ENCODE measurements at places on chromosomes 16 and 17.

DNA sequence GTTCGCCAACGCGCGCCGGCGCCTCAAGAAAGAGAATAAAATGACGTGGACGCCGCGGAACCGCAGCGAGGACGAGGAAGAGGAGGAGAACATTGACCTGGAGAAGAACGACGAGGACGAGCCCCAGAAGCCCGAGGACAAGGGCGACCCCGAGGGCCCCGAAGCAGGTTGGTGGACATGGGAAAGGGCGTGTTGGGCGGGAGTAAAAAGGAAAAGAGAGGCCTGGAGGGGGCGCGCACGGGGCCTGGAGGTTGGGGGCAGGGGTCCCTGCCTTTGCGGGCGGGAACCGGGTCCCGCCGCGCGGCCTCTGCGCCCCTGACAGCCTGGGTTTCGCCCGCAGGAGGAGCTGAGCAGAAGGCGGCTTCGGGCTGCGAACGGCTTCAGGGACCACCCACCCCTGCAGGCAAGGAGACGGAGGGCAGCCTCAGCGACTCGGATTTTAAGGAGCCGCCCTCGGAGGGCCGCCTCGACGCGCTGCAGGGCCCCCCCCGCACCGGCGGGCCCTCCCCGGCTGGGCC is 2.1 kb downstream of the IRX5 start:
- DNase-seq = no peak

- no peak for DNase-seq
Observed at GRCh38 chr16:57233944-57234706, 10.9 kb upstream of the ARL2BP start.

DNA sequence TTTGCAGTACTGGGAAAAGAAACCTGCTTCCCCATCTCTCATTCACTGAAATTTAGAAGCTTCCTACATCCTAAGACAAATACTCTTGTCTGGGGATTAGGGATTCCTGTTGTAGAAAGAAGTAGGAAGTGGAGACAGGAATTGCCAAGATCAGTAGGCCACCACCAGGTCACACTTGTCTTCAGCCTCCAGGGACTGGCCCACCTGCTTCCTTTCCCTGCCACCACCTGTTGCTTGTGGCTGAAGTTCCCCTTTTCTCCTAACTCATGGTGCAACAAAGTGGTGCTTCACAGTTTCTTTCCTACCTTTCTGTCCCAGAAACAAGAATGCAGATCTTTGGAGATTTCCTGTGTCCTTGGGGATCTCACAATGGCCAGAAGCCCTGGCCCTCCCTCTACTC is 82.4 kb downstream of the WNT3 start:
- no peak for DNase-seq

- DNase-seq = no peak
Observed at GRCh38 chr16:88365244-88365865, 17.4 kb upstream of the ZNF469 start.

- peak; percentile 82 for DNase-seq
Observed at GRCh38 chr16:86740906-86741799, 162.8 kb downstream of the FOXL1 start.

DNA sequence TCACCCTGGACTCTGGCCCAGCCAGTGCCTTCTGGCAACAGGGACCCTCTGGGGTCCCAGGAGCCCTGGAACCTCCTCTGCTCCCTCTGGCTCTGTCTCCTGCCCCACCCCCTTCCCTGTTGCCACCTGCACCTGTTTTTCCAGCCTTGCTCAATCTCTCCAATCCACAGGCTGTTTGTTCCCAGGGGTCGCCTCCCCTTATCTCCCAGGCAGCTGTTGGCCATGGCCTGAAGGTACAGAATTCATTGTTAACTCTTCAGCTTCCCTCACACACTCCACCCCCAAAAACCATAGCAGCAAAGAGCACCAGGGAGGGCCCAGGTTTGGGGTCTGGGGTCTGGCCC is 39.3 kb upstream of the TOB1 start:
- no peak for DNase-seq

- no peak for DNase-seq
Observed at GRCh38 chr17:56976941-56977608, 856 bp upstream of the SCPEP1 start.

- DNase-seq = no peak
Observed at GRCh38 chr16:62638964-62639870, 603.0 kb upstream of the CDH8 start.

DNA sequence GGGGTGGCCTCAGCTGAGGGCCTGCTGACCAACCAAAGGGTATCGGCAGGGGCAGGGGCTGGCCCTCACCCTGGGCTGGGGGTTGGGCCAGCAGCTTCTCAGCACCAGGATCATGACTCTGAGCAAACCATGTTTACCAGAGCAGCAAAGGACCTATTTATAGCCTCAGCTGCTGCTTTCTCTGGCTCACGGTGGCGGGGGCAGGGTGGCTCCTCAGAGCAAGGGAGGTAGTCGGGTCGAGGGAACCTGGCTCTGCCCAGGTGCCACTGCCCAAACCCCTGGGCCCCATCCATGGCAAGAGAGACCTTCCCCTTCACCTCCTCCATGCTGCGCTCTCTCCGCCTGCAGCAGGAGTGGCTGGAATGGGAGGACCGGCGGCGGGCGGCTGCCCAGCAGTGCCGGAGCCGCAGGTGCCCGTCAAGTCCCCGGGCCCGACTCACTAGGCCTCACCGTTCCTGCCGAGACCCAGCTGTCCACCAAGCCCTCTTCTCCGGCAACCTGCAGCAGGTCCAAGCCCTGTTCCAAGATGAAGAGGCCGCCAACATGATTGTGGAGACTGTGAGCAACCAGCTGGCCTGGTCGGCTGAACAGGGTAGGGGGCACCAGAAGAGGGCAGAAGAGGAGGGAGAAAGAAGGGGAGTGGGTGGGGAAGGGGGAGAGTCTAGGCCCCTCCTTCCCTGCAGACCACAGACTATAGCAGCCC is at the start of gene ASB16:
Gene ASB16 (plus strand): TSS at position 206 of the 703 bp plus-strand sequence. CDS start 86 bp downstream, at position 292.
- peak; percentile 67 for DNase-seq

GRCh38 chr17:2084036-2084765 is 29.3 kb downstream of the HIC1 start:
- peak; percentile 56 for DNase-seq

DNA sequence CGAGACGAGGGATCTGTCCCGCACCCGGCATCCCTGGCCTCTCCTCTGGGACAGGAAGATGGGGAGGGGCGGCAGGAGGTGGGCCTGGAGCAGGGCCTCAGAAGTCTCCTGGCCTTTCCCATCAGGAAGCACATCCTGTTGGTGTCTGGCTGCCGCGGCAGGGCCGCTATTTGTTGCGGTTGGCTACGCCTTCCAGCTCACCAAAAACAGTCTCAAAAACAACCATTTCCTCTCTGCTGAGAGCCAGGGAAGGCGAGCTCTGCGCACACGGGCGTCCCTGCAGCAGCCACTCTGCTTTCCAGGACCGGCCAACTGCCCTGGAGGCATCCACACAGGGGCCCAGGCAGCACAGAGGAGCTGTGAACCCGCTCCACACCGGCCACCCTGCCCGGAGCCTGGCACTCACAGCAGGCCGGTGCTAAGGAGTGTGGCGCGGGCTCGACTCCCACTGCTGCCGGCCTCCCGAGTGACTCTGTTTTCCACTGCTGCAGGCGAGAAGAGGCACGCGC is at the start of gene TMEM204:
Gene TMEM204 (plus strand): TSS at position 224 of the 509 bp plus-strand sequence. CDS start 610 bp downstream, outside the sequence.
- DNase-seq = peak; percentile 67

DNA sequence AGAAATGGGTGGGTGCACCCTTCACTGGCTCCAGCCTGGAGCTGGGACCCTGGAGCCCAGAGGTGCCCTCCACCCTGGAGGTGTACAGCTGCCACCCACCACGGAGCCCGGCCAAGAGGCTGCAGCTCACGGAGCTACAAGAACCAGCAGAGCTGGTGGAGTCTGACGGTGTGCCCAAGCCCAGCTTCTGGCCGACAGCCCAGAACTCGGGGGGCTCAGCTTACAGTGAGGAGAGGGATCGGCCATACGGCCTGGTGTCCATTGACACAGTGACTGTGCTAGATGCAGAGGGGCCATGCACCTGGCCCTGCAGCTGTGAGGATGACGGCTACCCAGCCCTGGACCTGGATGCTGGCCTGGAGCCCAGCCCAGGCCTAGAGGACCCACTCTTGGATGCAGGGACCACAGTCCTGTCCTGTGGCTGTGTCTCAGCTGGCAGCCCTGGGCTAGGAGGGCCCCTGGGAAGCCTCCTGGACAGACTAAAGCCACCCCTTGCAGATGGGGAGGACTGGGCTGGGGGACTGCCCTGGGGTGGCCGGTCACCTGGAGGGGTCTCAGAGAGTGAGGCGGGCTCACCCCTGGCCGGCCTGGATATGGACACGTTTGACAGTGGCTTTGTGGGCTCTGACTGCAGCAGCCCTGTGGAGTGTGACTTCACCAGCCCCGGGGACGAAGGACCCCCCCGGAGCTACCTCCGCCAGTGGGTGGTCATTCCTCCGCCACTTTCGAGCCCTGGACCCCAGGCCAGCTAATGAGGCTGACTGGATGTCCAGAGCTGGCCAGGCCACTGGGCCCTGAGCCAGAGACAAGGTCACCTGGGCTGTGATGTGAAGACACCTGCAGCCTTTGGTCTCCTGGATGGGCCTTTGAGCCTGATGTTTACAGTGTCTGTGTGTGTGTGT is 46.8 kb downstream of the IL21R start:
- no peak for DNase-seq

- DNase-seq = no peak
Observed at GRCh38 chr17:68657166-68657565, 56.0 kb upstream of the FAM20A start.

GRCh38 chr17:74211141-74211911 is 2.0 kb upstream of the TTYH2 start:
- DNase-seq = peak; percentile 40

DNA sequence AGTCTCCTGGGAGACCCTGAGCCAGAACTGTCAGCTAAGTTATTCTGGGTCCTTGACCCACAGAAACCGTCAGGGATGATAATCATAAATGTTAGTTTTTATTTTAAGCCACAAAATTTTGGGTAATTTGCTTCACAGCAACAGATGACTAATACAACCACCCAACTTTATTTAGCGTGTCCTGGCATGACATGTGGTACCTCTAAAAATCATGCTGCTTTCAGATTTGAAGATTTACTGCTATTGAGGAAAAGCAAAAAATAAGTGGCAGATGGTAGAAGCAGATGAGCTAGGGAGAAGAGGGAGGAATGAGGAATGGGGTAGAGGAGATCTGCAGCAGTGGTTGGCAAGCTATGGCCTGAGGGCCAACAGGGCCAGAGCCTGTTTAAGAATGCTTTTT is 90.4 kb downstream of the TMEM100 start:
- DNase-seq = no peak

DNA sequence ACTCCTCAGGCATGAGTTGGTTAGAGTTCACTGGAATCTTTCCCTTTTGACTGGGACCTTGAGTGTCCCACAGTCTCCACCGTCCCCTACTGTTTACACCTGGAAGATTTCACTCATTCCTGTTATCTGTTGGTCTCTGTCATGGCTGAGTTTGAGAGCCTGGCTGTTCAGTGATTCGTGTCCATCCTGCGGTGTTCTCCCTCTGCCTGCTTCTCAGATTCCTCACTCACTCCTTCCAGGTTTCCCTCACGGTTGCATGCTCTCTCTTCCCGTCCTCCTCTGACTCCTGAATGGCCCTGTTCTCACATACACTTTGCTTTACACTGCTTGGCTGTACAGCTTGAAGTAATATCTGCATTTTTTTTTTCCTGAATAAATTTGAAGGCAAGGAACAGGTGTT is 24.5 kb downstream of the OR1D5 start:
- DNase-seq = no peak

DNA sequence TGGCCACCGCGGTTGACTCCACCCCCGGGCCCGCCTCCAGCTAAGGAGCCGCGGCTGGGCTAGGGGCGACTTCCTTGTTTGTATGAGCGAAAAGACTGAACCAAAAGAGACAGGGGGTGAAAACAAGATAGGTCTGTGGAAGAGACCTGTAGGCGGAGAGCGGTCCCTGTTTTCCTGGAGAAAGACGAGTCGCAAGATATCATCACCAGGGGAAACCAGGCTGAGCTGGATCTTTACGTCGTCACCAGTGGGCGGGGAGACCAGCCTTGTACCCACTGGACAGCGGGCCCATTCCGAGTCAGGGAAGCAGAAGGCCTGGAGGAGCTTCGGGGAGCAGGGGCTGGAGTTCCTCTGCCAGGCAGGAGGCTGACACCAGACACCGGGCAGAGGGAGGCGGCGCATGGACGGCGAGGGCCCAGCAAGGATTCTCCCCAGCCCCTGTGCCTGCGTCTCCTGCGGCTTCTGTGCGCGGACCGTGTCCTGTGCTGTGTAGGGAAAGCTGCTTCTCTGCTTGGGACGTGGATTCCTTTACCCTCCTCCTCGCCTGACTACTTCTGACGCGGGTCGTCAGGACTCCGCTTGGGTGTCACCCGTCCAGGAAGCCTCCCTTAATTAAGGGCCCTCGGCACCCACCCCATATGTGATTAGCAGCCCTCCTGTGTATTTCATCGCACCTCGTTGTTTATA is 10.3 kb upstream of the ARL4D start:
- peak; percentile 96 for DNase-seq

GRCh38 chr16:86865851-86866662 is 287.7 kb downstream of the FOXL1 start:
- no peak for DNase-seq

DNA sequence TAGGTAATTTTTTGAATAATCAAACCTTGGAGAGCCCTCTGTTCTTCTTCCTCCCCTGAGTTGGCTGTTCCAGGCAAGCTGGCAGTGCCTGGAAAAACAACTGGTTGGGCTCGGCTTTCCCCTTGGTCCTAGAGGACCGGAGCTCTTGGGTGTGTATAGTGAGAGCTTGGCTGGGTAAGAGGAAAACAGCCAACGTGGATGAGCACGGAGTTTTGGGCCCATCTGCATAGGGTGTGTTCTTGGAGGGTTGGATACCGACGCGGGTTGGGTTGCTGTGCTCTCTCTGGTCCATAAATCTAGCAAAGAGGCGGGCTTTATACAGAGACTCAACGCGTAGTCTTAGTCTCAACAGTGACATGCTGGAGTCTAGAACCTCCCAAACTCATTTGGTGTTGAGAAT is 23.2 kb downstream of the ITGB3 start:
- DNase-seq = peak; percentile 67

DNA sequence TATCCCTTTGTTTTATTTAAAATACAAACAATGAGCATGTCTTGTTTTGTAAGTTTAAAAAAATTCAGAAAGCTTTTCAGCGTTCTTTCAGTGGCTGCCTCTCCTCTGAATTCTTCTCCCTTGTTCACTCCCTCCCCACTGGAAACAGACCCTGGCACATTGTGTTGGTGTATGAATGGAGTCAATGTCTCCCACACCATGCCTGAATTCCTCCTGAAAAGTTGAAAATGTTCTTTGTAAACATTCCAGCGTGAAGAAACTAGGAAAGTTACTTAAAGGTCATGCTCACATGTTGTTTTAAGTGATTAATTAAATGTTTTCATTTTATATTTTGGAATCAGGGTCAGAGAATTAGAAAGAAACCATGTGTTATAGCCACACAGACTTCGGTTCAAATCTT is 136.9 kb upstream of the DYNLRB2 start:
- no peak for DNase-seq

Measured in choroid plexus epithelial cell (primary cell).